ENCODE measurements at places on chromosomes 2 and 18. TPM values are rescaled to one million over a fixed set of nuclear protein-coding genes. Genes with fewer than 3 reads are reported as not detected.

Gene TMX3
- 50.7 TPM for total RNA-seq

GRCh38 chr2:1140389-1141003, 189.8 kb downstream of the SNTG2 start:
- peak; percentile 94 for DNase-seq

DNA sequence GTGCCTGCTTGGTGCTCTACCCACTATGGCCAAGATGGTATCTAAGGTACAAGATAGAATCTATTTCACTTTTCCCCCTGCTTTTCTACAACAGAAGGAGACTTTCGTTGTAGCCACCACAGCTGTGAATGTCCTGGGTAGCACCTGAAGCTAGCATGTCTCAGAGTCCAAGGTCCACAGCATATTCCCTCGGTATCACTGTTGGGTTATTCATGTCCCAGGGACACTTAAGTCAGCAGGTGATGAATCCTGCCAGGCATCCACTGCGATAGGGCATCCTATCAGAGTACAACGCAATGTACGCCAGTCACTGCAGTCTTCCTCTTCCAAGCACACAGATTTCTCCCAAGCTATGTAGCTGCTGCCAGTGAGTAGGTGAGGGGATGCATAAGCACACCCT, 129.1 kb upstream of the LINC00305 start:
- no peak for DNase-seq

DNA sequence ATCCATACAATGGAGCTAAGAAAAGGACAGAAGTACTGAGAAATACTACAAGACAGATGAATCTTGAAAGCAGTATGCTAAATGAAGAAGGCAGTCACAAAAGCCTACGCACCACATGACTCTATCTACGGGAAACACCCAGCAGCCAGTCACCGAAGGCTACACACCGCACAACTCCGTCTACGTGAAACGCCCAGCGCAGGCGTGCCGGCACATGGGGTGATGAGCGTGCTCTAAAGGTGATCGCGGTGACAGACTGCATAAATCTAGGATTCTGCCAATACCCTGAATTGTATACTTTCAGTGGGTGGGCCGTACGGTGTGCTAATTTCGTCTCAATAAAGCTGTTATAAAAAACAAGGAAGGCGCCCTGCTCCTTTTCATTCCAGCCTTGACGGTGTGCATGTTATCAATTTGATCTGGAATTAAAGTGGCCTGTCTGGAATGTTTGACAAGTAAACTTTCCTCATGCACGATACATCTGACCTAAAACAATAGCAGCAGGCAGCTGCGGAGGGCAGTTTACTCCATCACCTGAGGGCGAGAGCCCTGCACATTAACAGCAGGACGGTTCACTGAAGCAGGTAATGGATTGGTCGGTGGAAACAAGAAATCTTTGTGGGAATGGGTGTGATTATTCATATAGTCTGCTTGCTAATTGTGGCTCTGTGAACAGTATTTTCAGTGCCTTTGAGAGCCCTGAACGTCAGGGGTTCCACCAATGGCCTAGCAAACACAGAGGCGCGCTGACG, 86.2 kb upstream of the SALL3 start:
- no peak for DNase-seq
